ENCODE measurements at places on chromosomes 12 and 14. TPM values are rescaled to one million over a fixed set of nuclear protein-coding genes. Genes with fewer than 3 reads are reported as not detected.

DNA sequence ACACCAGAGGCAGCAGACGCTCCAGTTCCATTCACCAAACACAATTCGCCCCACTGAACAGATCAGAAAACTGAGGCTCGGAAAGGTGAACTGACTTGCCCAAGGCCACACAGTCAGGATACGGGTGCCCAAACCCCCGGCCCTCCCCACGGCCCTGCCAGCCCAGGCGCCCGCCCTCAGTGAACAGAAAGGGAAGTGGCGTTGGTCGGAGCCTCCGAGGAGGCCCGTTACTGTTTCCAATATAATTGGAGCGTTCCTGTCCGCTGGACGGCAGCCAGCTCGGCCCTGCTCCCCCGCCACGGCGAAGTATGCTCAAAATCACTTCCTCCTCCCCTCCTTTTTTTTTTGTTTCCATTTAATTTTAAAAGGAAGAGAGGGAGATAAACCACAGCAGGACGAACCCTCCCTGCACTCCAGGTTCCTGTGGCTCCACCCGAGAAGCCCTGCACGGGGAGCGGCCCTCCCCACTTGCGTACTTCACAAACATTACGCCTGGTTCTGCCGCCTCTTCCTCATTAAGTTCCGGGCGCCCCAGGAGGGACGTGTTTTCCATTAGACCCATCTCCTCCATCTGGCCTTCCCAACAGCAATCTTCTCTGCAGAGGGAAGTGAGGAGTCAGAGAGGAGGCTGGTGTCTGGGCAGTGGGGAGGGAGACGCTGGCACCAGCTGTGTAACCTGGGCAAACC is 61.1 kb downstream of the NCOR2 start:
- no peak for DNase-seq

DNA sequence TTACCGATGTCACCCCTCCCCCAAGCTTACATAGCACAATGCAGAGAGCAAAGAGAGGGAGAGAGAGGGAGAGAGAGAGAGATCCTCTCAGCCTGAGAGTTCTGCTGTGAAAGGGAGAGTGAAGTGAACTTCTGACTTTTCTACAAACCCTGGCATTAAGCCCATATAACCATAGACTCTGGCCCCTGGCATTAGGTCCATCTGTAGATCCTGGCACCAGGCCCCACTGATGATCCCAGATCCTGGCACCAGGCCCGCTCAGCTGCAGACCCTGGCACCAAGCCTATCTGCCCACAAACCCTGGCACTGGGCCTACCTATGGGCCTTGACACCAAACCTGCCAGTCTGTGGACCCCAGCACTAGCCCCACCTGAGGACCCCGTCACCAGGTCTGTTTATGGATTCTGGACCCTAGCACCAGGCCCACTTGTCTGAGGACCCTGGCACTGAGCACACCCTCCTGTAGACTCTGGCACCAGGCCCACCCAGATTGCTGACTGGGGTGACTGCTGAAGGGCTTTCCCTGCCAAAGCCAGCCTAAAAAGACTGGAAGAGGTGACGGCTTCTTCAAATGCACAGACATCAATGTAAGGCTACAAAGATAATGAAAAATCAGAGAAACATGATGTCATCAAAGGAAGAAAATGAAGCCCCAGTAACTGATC is 14.5 kb upstream of the KRT83 start:
- DNase-seq: no peak

- no peak for DNase-seq
Measured at GRCh38 chr12:108752387-108752786, 21.1 kb upstream of the CORO1C start.

DNA sequence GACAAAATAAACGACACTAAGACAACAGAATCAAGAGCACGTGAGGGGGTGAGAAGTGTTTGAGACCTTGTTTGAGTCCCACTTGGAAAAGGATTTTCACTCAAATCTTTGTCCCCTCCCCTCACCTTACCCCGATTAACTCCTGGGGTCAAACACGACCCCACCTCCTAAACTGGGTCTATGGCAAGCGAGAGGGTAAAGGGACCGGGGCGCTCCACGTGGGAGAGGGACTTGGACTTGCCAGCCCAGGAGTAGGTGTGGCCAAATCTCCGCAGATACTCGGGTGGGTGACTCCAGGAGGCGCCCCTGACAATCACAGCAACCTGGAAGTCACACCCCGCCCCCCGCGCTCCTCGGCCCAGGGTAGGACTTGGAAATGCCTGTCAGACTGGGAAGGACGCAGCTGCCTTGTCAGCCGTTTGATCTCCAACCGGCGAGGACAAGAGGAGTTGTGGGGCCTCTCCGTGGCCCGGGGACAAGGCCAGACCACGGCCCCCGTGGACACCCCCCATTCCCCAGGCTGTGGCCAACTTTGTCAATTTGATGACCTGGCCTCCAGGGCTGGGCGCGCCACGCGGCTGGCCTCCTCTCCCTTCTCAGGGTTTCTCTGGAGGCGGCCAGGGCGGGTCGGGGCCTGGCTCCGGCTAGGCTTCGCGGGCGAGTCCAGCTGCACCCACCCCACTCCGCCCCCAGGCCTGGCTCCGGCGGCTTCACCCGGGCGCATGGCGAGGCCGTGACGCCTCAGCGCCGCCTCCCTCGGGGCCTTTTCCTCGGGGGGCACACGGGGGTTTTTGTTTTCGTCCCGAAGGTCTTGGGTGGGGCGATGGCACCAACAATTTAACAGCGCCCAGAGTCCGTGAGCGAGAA is 1.1 kb upstream of the BCL11B start:
- DNase-seq: peak; percentile 73

PMEL gene
- total RNA-seq: 108 TPM

NT5DC3 gene
- 12.5 TPM for total RNA-seq

GRCh38 chr12:54882079-54882478 is 27.8 kb downstream of the MUCL1 start:
- DNase-seq: no peak

All from GM23338 (cell line).